ENCODE measurements at places on chromosomes 3 and 15. TPM values are rescaled to one million over a fixed set of nuclear protein-coding genes. Genes with fewer than 3 reads are reported as not detected.

DNA sequence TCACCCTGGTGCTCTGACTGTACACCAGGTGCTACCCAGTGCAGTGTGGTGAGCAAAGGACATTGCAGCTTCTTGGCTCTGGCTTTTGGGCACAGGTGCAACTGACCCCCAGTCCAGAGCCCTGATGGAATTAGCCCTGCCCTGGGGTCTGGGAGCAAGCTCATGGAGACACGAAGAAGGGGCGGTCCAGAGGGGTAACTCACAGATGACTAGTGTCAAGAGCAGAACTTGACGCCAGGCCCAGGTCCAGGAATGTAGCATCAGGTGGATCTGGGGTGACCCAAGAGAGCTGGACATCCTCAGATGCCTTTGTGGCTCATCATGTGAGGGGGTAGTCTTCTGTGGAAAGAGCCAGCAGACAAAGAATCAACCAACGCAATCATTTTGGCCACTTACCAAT is 88.9 kb downstream of the ASB7 start:
- no peak for ATAC-seq

GRCh38 chr15:66107070-66107469 is 146.5 kb downstream of the MEGF11 start:
- ATAC-seq = no peak

ARNT2 gene
- total RNA-seq = 0.64 TPM

GRCh38 chr3:64064804-64065203 is 41.5 kb upstream of the PSMD6 start:
- no peak for ATAC-seq

- no peak for ATAC-seq
These were observed 302.5 kb upstream of the ATP11B start for GRCh38 chr3:182490596-182491491.

DNA sequence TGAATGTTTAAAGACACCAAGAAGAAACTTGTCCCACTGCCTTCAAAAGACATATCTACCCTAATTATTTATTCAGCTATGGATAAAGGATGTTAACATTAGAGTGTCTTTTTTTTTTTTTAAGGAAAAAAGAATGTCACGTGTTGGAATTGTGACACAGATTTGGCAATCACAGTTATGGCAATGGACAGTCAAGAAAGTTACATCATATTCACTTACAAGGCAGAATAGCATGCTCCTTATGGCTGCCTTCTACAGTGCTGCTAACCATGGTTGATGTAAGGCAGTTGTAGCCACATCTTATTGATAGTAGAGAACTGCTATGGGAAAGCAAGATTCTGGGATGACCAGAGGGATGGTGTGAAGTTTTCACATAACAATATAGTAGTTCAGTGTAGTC is 128.8 kb upstream of the ZBTB20 start:
- no peak for ATAC-seq

HRH1 gene
- 4.2 TPM for total RNA-seq

GRCh38 chr15:99917252-99917651 is 184.0 kb upstream of the LYSMD4 start:
- no peak for ATAC-seq

DUOX1 gene
- total RNA-seq = 114 TPM

DNA sequence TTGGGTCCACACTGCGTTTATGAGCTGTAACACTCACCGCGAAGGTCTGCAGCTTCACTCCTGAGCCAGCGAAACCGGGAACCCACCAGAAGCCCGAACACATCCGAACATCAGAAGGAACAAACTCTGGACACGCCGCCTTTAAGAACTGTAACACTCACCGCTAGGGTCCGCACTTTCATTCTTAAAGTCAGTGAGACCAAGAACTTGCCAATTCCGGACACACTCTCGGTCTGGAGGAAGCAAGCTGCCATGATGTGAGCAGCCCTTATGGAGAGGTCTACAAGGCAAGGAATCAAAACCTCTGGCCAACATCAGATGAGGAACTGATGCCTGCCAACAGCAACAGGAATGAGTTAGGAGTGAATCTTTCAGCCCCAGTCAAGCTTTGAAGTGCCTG is 62.9 kb downstream of the SLC28A2 start:
- ATAC-seq = no peak

FGF12 gene
- total RNA-seq = 0.72 TPM

WNT5A gene
- total RNA-seq = 17.7 TPM

ATP10A gene
- 0.44 TPM for total RNA-seq

- no peak for ATAC-seq
These were observed 95.7 kb downstream of the STRIT1 start for GRCh38 chr3:155197786-155198185.

PIK3R4 gene
- total RNA-seq = 19.1 TPM

TAGLN3 gene
- not detected for total RNA-seq
